Stimulated activated CD4-positive, alpha-beta T cell treated with anti-CD3 and anti-CD28 coated beads, TNF-alpha, amount 100 ng/mL, for 24 hours (primary cell): ENCODE measurements at places on chromosomes 11 and 22.

DNA sequence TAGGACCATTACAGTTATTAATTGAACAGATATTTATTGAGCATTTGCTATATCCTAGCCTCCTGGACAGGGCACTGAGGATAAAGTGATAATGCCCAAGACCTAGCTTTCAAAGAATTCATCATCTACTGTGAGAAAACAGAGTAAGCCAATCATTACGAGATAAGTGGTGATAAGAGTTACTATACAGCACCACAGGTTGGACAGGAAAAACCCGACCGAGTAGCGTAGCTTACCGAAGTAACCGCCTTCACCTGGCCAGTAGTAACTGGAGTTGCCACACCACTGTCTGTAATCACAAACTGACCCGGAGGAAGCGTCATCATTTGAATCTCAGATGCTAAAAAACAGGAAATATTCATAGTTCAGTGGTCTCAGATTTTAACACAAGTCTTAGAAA is 10.0 kb upstream of the NFRKB start:
- DNase-seq, result no peak

DNA sequence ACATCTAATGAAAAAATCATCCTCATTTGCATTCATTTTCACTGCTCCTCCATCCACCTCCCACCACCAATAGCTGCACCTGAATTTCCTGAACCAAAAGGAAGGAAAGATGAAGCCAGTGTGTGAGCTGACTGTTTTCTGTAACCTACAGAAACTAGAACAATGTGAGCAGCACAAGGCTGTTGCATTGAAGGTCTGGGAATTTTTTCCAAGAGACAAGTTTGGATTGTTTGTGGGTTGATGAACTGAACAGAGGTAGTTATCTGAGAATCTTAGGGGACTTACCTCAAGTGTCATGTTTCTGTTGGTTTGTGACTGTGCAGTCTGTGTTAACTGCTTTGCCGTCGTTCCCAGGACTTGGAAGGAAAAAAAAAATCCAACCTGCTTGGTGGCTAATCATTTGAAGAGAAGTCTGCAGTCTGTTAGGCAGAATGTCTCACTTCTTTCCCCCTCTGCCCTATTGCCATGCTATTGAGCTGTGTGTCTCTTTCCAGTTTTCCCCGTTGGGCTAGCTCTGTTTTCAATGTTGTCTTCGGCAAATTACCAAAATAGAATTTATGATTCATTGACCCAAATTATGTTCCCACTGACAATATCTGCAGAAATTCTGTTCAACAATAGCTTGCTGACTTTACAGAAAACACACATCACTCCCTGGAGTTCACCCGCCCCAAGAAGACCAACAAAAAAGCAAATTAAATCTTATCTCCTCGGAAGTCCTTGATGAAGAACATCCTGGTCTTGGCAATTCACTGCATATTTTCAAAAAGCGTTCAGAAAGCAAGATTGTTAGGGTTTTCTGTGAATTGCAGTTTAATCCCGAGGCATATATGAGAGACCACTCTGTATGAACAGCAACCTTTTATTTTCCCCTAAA is 76.0 kb downstream of the SC5D start:
- no peak for DNase-seq

DNA sequence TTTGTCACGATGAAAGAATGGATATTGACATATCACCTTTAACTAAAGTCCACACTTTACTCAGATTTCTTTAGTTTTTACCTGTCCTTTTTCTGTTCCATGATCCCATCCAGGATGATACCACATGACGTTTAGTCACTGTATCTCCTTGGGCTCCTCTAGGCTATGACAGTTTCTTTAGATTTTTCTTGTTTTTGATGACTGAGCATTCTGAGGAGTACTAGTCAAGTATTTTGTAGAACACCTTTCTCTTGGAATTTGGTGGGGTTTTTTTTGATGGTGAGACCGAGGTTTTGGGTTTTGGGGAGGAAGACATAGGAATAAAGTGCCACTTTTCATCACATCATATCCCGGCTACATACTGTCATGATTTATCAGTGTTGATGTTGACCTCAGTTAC is 4.0 kb downstream of the LDHAL6A start:
- no peak for DNase-seq

DNA sequence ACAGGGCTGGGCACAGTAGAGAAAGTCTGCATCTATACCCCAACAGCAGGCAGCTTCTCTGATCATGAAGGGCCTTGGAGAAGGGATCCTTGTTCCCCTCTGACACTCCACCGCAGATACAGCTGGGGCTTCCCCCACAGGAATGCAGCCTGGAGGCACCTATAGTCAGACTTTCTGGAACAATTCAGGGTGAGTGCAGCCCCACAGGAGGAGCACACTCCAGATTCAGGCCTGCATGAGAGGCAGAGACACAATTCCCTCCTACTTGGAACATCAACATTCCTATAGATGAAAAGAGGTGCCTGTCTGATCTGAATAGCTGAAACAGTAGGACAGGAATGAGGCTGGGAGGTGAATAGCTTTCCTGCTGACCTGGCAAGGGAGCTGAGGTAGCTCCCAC is 1298.0 kb upstream of the CNTN5 start:
- no peak for DNase-seq

DNA sequence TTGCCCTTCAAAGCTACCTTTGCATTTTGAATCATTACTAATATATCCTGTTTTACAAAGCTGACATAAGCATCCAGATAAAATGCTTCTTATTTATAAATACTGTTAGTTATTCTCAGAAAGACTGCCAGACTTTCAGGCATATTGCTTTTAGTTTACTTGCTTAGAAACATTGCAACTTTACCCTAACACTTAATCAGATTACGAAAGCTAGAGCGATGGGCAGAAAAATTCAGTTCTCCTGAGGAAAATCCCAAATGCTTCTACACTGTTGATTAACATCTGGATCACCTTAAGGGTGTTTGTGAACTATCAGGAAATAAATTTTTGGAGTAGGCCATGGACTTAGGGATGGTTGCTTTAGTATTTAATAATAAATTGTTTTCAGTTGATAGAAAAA is 289.7 kb upstream of the MPPED2 start:
- no peak for DNase-seq
